ENCODE measurements at places on chromosomes 16 and 17.

DNA sequence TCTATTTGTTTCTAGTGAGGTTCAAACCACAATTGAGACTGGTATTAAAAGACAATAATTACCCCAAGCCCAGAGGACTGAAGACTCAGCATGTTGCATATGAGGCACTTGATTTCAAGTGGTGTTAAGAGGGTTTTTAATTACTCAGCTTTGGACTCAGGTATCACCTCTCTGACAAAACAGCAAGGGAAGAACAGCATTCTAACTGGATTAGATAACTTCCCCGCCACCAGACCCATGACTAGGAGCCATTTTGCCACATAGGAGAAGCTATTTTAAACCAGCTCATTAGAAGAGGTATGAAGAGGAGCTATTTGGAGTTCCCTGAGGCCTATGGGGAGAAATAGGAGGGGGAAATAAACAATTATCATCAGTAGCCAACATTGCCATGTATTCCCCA, 226.1 kb upstream of the TOX3 start:
- DNase-seq = no peak

- DNase-seq = peak; percentile 2
Measured at GRCh38 chr16:7086822-7087616, 245.6 kb upstream of the RBFOX1 start.

- no peak for DNase-seq
Measured at GRCh38 chr17:2156666-2157065, 101.8 kb downstream of the HIC1 start.

GRCh38 chr17:43702637-43703036, 40.9 kb upstream of the MEOX1 start:
- DNase-seq = peak; percentile 72

- no peak for DNase-seq
Measured at GRCh38 chr16:69816996-69817395, 54.9 kb downstream of the WWP2 start.

- no peak for DNase-seq
Measured at GRCh38 chr16:86914876-86915717, 336.7 kb downstream of the FOXL1 start.

GRCh38 chr17:77772461-77772897, 186.0 kb upstream of the TNRC6C start:
- DNase-seq = peak; percentile 69

DNA sequence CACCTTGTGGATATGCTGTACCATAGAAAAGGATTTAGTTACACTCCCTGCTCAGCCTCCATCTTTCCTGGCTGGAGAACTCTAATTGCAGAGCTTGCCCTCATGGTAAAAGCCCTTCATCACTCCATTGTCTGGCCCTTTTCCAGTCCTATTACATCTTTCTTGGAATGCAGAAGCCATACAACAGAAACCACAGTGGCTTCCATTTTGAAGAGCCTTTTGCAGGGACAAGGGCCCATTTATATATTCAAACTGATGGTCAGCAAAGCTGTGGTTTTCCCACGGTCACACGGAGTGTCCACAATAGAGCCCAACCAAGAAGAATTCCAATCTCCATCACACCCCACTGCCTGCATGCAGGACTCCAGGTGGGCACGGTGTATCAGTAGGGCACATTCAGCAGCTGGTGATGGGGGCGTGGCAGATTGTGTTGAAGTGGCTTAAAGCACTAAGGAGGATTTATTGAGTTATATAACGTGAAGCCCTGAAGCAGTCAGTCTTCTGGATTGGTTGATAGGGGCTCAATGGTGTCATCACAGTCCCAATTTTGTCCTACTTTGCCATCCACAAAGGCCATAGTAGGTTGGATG, 20.3 kb downstream of the COPRS start:
- DNase-seq = no peak

GRCh38 chr16:70768203-70768580, 32.8 kb downstream of the VAC14 start:
- no peak for DNase-seq

- DNase-seq = no peak
Measured at GRCh38 chr16:69110406-69110805, 5.0 kb downstream of the HAS3 start.

- no peak for DNase-seq
Measured at GRCh38 chr17:76356803-76357456, 3.2 kb upstream of the PRPSAP1 start.

DNA sequence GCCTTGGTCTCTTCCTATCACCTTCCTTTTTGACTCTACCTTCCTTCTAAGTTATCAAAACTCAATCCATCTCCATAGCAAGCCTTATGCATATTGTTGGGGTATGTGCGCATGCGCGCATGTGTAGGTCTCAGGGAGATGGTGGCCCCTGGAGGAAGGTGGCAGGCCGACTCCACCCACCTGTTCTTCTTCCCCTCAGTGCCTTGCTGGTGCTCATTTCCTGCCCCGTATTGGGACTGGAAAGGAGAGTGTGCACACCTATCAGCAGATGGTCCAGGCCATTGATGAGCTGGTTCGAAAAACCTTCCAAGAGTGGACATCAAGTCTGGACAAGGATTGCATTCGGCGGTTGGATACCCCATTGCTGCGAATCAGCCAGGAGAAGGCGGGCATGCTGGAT, 25.2 kb downstream of the DNAH2 start:
- DNase-seq = no peak

DNA sequence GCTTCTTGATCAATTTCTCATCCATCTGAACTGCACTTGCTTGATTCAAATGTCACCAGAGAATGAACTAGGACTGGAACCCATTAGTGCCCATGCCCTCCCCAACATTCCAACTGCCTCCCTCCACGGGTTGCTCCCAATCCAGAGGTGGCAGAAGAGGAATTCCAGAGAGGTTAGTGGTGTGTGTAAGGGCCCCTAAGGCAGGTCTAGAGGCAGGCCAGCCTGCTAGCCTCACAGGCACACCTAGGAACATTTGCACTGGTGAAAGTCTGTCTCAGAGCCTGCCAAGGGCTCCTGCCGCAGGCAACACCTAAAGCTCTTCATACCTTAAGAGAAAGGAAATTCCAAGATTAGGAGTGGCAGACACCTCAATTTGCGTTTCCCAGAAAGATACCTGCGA, 21.2 kb upstream of the CMTM4 start:
- no peak for DNase-seq

DNA sequence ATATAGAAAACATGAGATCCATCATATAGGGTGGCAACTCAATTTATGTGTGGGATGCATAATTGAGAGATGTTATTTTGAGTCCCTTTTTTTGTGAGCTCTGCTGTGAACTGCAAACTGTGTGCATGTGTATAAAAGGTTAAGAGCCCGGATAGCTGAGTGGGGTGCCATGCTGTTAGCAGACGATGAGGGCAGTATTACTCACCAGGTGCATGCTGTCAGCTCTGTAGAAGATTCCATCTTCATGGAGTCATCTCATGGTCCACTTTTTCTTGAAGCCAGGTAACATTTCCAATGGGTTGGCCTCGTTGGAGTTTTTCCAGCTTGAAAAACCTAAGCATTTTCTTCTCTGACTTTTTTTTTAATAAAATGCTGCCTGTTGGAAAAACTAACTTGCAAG, 43.0 kb upstream of the RHBDL3 start:
- no peak for DNase-seq

- DNase-seq = no peak
Measured at GRCh38 chr17:31060791-31061550, 33.8 kb upstream of the NF1 start.

DNA sequence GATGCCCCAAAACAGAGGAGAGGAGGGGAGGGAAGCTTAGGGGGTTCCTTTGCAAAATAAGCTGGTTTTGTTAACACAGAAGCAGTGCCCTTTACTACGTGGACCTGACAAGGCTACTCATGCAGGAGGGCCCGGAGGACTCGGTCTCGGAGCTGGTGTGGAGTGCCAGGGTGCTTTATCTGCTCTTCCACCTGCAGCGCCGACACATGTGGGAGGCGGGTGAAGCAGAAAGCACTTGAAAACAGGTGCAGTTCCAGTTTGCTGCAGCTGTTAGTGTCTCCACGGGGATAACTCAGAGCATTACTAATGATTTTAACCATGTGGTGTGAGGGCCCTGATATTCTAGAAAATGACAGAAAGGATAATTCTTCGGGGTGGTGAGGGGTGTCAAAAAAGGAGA, 35.0 kb upstream of the MNT start:
- no peak for DNase-seq

- peak; percentile 33 for DNase-seq
Measured at GRCh38 chr17:27430882-27431491, 25.3 kb upstream of the KSR1 start.

DNA sequence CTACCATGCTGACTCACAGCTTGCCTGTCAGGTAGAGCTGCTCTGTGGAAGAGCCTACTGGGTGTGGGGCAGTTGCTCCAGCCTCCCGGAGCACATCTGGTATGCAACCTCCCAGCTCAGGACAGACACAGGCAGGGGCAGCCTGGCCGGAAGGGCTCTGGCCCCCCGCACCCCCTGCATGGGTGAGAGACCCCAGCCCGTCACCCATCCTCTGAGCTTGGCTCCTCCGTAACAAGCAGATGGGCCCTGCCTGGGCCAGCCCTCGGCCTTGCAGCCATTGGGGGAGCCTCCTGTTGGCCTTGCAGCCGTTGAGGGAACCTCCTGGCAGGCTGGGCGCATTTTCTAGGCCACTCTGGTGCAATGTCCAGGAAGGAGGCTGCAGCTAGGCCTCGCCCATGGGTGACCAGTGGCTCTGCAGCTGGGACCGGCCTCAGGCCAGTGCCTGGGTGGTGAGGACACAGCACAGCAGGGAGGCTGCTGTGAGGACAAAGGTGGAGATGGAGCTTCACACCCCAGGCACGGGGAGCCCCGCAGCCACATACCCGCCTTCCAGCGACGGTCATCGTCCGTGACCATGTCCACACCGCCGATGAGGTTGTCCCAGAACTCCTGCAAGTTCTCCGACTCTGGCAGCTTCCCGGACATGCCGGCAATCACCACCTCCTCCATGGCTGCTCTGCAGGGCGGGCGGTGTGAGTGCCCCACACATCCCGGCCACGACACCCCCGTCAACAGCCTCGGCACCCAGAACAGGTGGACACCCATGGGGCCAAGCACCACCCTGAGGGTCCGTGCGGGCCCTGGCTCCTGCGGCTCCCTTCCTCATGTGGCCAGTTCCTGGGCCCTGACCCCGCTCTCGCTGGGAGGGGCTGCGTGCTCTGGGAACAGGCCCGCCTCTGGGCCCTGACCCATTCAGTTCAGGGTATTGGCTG, 2.0 kb downstream of the FASN start:
- no peak for DNase-seq

DNA sequence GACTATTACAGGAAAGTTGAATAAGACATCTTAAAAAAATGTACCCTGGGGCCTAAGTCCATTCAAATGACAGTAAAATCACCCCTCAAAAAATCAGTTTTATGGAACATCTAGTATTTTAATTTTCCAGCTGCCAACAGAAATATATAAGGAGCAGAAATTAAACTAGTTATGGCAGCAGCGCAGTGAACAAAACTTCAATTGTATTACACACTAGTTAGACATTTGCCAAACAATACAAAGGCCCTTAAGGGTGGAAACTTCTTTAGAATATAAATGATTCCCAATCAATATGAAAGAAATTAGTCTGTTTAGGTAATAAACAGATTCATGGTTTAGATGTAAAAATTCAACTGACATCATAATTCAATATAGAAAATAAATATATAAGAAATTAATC, 18.1 kb upstream of the RFFL start:
- no peak for DNase-seq

- no peak for DNase-seq
Measured at GRCh38 chr17:65277576-65277975, 140.4 kb downstream of the RGS9 start.

DNA sequence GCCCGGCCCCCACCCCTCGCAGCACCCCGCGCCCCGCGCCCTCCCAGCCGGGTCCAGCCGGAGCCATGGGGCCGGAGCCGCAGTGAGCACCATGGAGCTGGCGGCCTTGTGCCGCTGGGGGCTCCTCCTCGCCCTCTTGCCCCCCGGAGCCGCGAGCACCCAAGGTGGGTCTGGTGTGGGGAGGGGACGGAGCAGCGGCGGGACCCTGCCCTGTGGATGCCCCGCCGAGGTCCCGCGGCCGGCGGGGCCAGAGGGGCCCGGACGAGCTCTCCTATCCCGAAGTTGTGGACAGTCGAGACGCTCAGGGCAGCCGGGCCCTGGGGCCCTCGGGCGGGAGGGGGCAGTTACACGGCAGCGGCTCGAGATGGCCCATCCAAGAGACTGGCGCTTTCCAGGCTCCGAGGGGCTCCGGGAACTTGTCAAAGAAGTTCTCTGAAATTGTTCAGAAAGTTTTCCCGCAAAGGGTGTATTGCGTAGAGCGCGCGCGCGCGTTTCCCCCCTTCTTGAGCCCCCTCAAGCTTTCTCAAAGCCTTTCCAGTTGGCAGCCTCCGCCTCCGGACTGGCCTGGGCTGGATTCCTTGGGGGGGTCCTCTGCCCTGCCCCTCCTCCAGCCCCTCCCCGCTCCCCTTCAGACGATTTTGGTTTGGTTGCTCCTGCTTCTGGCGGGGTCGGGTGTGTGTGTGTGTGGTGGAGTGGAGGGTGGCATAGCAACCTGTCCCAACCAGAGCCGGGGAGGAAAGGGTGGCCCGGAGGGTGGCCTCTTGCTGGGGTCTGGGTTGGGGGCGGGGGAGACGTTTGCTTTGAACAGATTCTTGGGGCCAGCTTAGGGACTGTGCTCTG, 504 bp downstream of the ERBB2 start:
- DNase-seq = no peak

GRCh38 chr16:70804734-70805169, 3.8 kb upstream of the VAC14 start:
- no peak for DNase-seq

DNA sequence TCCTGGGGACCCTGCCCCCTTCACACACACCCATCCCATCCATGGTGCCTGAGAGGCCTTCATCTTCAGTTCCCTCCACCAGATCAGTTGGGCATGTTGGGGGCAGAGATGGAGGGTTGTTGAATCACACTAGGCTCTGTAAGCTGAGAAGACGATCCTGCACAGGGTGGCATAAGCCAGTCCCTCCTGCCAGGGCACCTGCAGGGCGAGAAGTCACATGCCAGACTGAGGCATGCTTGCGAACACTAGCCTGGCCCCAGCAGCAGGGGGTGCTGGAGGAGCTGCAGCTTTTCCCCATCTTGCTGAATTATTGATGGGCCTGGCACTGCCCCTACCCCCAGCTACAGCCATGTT, 6.1 kb upstream of the TBX2 start:
- peak; percentile 47 for DNase-seq

DNA sequence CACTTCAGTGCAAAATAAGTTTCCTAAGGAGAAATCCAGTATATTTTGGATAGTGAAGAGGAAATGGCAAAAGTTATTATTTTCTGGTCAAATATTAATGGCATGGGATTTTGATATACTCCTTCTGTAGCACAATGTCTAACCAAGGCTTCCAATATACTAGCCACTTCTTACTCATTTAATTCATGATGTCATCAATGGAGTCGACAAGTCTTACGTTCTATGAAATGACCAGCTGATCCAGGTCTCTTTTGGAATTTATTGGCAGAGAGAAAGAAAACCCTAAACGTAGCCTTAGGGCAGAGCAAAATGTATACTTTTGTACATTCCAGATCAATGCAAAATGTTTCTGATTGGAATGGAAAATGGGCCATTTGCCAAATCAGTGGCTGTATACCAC, 8.3 kb upstream of the ABCA10 start:
- no peak for DNase-seq

GRCh38 chr17:2697611-2698162, 13.9 kb downstream of the CLUH start:
- DNase-seq = no peak

GRCh38 chr17:40718930-40719329, 15.4 kb upstream of the KRT24 start:
- no peak for DNase-seq

GRCh38 chr16:72853575-72854266, 194.2 kb downstream of the ZFHX3 start:
- DNase-seq = peak; percentile 92

GRCh38 chr16:66950971-66951790, 9.9 kb upstream of the CES3 start:
- DNase-seq = no peak
